ENCODE measurements at places on chromosomes 12 and 14.

- no peak for DNase-seq
Observed at GRCh38 chr12:107515446-107515958, 170.1 kb upstream of the PWP1 start.

- DNase-seq: no peak
Observed at GRCh38 chr12:66929121-66929520, 250.2 kb upstream of the GRIP1 start.

- DNase-seq: no peak
Observed at GRCh38 chr12:2749580-2749979, 45.2 kb upstream of the FKBP4 start.

DNA sequence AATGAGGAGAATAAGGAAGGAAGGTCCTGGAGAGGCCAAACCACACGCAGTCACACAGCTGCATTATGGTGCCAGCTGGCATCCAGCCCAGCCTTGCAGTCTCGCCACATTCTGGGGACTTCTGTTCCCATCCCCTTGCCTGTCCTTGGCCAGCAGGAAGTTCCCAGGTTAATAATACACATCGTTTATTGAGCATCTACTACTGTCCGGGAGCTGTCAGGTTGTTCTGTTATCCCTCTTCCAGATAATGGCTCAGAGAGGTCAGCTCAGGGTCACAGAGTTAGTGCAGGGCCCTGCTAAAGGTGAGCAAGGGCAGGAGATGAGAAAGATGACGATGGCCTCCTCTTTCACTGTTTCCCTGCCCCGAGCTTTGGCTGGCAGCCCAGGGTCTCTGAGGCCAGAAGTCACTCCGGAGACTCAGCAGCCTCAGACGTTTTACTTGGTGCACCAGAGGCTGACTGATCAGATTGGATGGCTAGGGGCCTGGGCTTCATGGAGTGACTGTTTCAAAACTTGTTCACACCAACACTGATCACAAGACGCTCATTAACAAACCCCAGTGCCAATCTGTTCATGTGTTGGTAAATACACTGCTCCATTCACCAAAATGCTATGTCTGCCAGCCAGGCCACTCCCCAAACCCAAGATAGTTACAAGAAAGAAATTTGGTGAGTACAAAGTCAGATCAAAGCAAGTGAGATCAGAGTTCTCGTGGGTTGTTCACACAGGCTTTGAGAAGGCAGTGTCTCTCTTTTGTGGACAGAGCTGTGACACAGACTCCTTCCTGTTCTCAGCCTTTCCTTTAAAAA is 79.2 kb downstream of the B4GALNT3 start:
- no peak for DNase-seq

GRCh38 chr14:99721792-99722516 is 37.9 kb downstream of the CYP46A1 start:
- no peak for DNase-seq

GRCh38 chr14:20682435-20683124 is 1.8 kb upstream of the RNASE4 start:
- peak; percentile 56 for DNase-seq

DNA sequence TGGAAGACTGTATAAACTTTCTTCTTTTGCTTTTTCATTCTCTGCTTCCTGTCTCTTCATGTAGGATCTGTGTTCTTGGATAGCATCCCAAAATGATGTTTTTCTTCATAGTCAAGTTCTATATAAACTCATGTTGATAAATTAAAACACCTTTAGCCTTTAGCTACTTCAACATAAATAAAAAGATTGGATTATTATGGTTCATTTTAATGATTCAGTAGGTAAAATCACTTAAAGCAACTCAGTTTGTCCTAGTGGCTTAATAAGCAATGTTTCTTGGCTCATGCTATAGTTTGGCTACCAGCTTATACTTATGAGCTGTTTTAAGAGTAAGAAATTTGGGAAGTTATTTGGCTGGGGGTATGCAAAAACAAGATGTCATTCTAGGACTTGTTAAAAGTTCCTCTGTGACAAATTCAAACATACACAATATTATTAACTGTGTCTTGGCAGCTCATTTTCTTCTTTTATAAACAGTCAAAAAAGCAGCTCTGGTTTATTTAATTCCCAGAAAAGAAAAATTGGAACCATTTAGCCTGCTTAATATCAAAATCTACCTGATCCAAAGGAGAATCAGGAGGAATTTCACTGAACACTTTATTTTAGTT is 111.4 kb downstream of the TMTC3 start:
- no peak for DNase-seq

DNA sequence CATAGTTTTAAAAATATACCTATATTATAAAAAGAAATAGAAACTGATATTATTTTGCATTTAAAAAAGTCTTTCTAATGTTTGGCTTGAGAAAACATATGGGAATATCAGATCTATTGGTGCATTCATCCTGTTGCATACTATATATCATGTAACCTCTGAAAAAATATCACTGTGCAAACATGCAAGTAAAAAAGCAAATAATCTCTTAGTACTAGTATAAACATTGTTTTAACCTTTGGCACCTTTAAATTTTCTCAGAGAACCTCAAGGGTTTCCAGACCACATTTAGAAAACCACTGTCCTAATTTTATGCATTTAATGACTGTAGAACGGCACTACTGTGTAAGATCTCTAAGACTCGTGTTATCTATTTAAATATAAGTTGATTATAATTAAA is 416.8 kb downstream of the LRFN5 start:
- no peak for DNase-seq

GRCh38 chr14:102348376-102348775 is 14.3 kb downstream of the CINP start:
- no peak for DNase-seq

DNA sequence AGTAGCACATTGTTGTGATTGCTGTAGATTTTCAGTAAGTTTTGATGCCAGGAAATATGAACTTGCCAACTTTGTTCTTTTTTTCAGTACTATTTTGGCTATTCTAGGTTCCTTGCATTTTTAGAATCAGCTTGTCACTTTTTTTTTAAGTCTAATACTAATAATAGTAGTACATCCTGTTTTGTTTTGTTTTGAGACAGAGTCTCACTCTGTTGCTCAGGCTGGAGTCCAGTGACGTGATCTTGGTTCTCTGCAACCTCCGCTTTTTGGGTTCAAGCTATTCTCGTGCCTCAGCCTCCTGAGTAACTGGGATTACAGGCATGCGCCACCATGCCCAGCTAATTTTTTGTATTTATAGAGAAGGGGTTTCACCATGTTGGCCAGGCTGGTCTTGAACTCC is 16.5 kb downstream of the PWP1 start:
- DNase-seq: no peak

GRCh38 chr14:23894362-23895052 is 59.1 kb upstream of the DHRS4 start:
- DNase-seq: no peak

DNA sequence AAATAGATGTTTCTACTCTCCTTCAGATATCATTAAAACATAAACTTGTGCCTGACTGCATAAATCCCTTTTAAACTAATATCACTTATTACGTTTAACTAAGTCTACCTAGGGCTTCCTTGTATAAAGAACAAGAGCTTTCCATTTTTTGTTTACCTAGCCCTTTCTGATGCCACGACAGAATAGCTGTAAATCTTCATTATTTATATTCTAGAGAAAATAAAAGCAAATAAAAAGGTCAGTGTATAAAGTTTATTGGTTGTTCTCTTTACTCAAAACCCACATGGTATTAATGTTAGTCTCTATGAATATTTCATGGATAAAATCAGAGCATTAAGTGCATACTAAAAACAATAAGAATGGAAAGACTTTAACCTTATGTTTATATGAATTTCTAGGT is 269.1 kb downstream of the NAV3 start:
- DNase-seq: no peak

DNA sequence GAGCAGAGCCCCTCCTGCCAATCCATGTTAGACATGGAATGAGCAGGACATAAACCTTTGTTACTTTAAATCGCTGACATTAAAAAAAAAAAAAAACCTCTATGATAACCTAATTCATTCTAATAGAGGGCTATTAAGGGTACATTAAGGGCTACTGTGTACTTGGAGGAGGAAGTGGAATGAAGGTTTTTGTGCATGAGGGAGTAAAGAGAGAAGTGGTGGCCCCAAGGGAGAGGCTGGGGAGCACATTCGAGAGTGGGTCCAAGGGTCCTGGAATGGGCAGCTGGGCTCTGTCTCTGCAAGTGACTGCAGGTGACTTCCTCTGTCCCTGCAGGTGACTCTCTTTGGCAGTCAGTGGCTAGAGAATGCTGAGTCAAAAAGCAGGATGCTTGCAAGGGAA is 32.1 kb upstream of the PTGDR start:
- DNase-seq: no peak

DNA sequence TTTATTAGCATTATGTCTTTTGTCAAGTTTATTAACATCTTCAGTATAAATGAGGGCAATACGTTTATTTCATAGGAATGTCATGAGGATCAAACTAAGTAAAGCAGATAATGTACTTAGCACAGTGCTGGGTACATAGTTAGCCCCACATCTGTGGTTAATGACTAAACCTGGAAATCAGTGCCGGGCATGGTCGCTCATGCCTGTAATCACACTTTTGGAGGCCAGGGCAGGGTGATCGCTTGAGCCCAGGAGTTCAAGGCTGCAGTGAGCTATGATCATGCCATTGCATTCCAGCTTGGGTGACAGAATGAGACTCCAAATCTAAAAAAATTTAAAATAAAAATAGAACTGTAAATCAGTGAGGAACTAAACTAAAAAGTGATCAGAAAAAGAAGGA is 44.8 kb upstream of the GUCY2C start:
- DNase-seq: no peak

- DNase-seq: peak; percentile 53
Observed at GRCh38 chr12:96194971-96195844, 1.0 kb downstream of the ELK3 start.

DNA sequence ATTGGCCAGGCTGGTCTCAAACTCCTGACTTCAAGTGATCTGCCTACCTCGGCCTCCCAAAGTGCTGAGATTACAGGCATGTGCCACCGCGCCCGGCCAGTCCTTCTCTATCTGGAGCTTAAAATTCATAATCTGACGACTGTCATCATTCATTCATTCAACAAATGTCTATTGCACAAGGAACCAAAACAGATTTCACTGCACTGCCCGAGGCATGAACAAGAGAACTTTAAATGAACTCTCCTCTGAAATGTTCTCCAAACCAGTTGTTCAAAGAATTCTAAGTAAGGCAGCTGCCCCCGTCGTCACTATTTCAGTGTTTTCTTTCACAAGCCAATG is 44.8 kb upstream of the METAP2 start:
- DNase-seq: no peak

GRCh38 chr12:43226151-43226550 is 325.9 kb downstream of the ADAMTS20 start:
- DNase-seq: no peak

GRCh38 chr12:68932128-68932960 is 627 bp downstream of the CPM start:
- DNase-seq: no peak

GRCh38 chr12:105523164-105524057 is 192.9 kb downstream of the C12orf75 start:
- no peak for DNase-seq

DNA sequence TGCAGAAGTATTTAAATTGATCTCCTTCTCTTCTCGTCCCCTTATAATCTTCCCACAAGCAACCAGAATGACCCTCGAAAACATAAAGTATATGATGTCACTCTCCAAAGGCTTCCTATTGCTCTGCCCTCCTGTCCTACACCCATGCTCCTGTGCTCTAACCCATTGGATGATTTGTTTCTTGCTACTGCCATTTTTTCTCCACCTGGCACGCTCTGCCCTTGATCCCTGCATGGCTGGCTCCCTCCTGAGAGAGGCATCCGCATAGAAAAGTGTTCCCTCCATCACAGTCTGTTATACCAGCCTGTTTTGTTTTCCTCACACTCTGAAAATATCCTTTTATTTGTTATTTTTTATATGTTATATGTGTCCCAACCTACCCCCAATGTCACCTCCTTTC is 19.8 kb downstream of the MYRFL start:
- no peak for DNase-seq

DNA sequence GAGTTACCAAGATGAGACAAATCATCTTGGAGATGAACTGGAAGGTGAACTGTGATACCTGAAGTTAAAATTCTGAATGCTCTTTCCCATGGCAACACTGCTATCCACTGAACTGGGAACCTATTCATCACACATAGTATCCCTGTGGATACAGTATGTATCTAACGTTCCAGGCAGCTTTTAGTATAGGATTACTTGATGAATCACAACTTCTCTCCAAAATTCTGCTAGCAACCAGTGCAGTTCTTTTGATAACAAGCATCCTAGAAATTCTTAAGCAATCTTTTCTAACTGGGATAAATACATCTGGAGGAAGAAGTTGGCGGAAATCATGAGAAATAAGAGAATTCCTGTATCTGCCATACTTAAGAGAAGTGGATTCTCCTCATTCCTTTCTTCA is 66.4 kb downstream of the PAWR start:
- no peak for DNase-seq

- no peak for DNase-seq
Observed at GRCh38 chr12:101655393-101655792, 42.0 kb upstream of the CHPT1 start.

DNA sequence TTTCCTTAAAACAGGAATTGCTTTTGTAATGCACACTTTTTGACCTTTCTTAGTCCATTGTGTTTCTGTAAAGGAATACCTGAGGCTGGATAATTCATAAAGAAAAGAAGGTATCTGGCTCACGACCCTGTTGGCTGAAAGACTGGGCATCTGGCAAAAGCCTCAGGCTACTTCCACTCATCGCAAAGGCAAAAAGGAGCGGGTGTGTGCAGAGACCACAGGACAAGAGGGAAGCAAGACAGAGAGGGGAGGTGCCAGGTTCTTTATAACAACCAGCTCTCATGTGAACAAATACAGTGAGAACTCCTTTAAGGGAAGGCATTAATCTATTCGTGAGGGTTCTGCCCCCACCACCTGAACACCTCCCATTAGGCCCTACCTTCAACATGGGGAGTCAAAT is 182.1 kb downstream of the C12orf50 start:
- no peak for DNase-seq

GRCh38 chr12:90058704-90059103 is 350.1 kb upstream of the ATP2B1 start:
- DNase-seq: no peak

DNA sequence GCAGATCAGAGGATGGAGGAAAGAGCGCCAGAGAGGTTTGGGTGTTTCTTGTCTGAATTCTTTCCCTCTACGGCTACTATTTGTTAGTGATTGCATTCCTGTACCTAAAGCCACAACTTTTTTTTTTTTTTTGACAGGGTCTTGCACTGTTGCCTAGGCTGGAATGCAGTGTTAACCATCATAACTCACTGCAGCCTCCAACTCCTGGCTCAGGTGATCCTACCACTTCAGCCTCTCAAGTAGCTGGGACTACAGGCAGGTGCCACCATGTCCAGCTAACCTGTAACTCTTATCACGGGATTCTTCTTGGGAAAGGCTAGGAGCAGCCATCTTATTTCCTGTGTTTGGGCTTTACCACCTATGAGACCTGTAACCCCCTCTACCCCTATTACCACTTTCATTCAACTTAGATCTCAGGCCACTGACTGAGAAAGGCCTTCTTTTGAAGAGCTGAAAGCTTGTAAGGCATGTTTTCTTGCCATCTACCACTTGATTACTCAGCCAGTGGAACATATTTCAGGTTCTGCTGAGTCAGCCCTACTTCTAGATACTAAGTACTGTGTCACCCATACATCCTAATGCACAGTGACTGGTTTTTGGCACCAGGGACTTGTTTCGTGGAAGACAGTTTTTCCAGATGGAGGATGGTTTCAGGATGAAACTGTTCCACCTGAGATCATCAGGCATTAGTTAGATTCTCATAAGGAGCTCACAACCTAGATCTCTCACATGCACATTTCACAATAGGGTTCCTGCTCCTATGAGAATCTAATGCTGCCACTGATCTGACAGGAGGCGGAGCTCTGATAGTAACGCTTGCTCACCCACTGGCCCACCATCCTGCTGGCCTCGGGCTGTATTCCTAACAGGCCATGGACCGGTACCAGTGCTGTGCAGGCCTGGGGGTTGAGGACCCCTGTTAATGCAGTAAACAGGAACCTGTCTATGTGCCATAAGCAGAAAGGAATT is 6.9 kb downstream of the VEZT start:
- no peak for DNase-seq

All from memory B cell (primary cell).